Subcutaneous preadipocyte (primary cell): ENCODE measurements at places on chromosomes 13 and 19. TPM values are rescaled to one million over a fixed set of nuclear protein-coding genes. Genes with fewer than 3 reads are reported as not detected.

Gene OR10H1
- total RNA-seq, result not detected in 2 replicates

Gene FFAR2
- total RNA-seq, result not detected in 2 replicates

Gene AMER2
- total RNA-seq, result not detected in 2 replicates

Gene C5AR1
- 0.37 TPM in 1 of 2 replicates, not detected in the other for total RNA-seq

Gene RRAS
- total RNA-seq, result 39.3 and 42.0 TPM in 2 replicates

Gene NOVA2
- total RNA-seq, result 0.39 TPM in 1 of 2 replicates, not detected in the other

Gene CEACAM16
- total RNA-seq, result not detected in 2 replicates

Gene SPRED3
- total RNA-seq, result 2.9 and 4.3 TPM in 2 replicates

Gene CEACAM3
- total RNA-seq, result not detected in 2 replicates

Gene TEX101
- total RNA-seq, result not detected in 2 replicates

Gene ZNF575
- 0.20 and 0.37 TPM in 2 replicates for total RNA-seq

Gene C19orf47
- 4.8 and 8.6 TPM in 2 replicates for total RNA-seq

Gene PSG7
- not detected in 2 replicates for total RNA-seq

Gene OR1I1
- not detected in 2 replicates for total RNA-seq

Gene SLC7A9
- 0.20 and 0.37 TPM in 2 replicates for total RNA-seq

Gene F2RL3
- not detected in 2 replicates for total RNA-seq

Gene ADGRE1
- total RNA-seq, result not detected in 2 replicates

Gene REEP6
- 1.2 and 2.6 TPM in 2 replicates for total RNA-seq

Gene FGF22
- not detected in 2 replicates for total RNA-seq

Gene RFPL4A
- not detected in 2 replicates for total RNA-seq

Gene ZNF835
- total RNA-seq, result 0.20 and 1.8 TPM in 2 replicates

Gene QPCTL
- 20.9 and 28.3 TPM in 2 replicates for total RNA-seq

Gene HS6ST3
- under 0.01 TPM in 2 replicates for total RNA-seq

Gene POMP
- 64.5 and 78.3 TPM in 2 replicates for total RNA-seq

Gene KLK2
- total RNA-seq, result 0.37 TPM in 1 of 2 replicates, not detected in the other

Gene ZNF99
- total RNA-seq, result under 0.01 TPM in 1 of 2 replicates, not detected in the other

Gene TIMM44
- total RNA-seq, result 51.6 and 53.3 TPM in 2 replicates

Gene CYP2S1
- total RNA-seq, result under 0.01 and 0.20 TPM in 2 replicates

Gene FBXO27
- total RNA-seq, result 1.8 and 2.2 TPM in 2 replicates

Gene SLC10A2
- total RNA-seq, result not detected in 2 replicates

Gene PNMA8B
- total RNA-seq, result 0.78 and 1.1 TPM in 2 replicates

Gene GPR18
- not detected in 2 replicates for total RNA-seq

Gene B3GNT8
- 0.78 and 1.1 TPM in 2 replicates for total RNA-seq

Gene RUBCNL
- total RNA-seq, result 0.59 and 8.5 TPM in 2 replicates

Gene EML2
- total RNA-seq, result 12.5 and 25.2 TPM in 2 replicates

Gene CASP14
- not detected in 2 replicates for total RNA-seq

Gene KIR3DL1
- total RNA-seq, result not detected in 2 replicates

Gene CILP2
- total RNA-seq, result 0.78 and 1.1 TPM in 2 replicates

Gene KDM4B
- total RNA-seq, result 13.6 and 17.0 TPM in 2 replicates

Gene APC2
- total RNA-seq, result under 0.01 and 0.37 TPM in 2 replicates

Gene BTBD2
- total RNA-seq, result 74.7 and 88.6 TPM in 2 replicates

Gene POU4F1
- total RNA-seq, result not detected in 2 replicates

Gene NUMBL
- 30.7 and 45.9 TPM in 2 replicates for total RNA-seq

Gene TARM1
- total RNA-seq, result not detected in 2 replicates

Gene HIPK4
- total RNA-seq, result under 0.01 and 0.20 TPM in 2 replicates

Gene FCER2
- not detected in 2 replicates for total RNA-seq

Gene RHPN2
- total RNA-seq, result 0.73 and 2.7 TPM in 2 replicates

Gene ZNF441
- 4.8 and 5.7 TPM in 2 replicates for total RNA-seq

Gene PLIN4
- 2.6 and 4.7 TPM in 2 replicates for total RNA-seq

Gene RNF225
- 0.37 and 0.59 TPM in 2 replicates for total RNA-seq

Gene TGFBR3L
- 0.37 and 0.78 TPM in 2 replicates for total RNA-seq

Gene ZNF805
- 16.2 and 17.4 TPM in 2 replicates for total RNA-seq

Gene RXFP2
- total RNA-seq, result not detected in 2 replicates

Gene TMEM150B
- not detected in 2 replicates for total RNA-seq
